ENCODE measurements at places on chromosomes 2 and 18. TPM values are rescaled to one million over a fixed set of nuclear protein-coding genes. Genes with fewer than 3 reads are reported as not detected.

EFHD1 gene
- total RNA-seq = 0.31 TPM

DNA sequence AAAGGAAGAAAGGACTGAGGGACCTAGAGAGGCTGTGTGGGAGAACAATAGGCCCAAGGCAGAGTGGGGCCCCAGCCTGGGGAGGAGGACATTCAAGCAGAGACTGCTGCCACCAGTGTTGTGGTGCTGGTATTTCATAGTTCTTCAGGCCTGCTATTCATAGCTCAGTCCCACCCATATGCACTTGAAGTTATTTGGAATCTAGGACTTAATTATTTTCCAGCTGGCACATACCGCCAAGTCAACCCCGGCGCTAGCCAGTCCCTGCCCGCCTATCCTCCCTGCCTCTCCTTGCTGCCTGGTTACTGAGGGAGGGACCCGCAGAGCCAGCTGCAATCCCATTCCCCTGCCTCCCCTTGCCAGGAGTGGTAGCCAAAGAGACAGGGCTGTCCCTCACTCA, 141.2 kb downstream of the CABLES1 start:
- H3K36me3 ChIP-seq = peaks cover 4% of the 10 kb centered on the region
- no peak overlapping the region for H3K27ac ChIP-seq
- no peak overlapping the region for H3K4me3 ChIP-seq
- no peaks in the 10 kb centered on the region for H3K27me3 ChIP-seq
- peaks cover 8% of the 10 kb centered on the region for H3K4me1 ChIP-seq

CPS1 gene
- 0.88 TPM for total RNA-seq

GRCh38 chr2:45068571-45069140, 59.4 kb upstream of the SIX2 start:
- no peaks in the 10 kb centered on the region for H3K4me1 ChIP-seq
- H3K27me3 ChIP-seq = peaks cover 2% of the 10 kb centered on the region
- H3K27ac ChIP-seq = no peak overlapping the region
- H3K4me3 ChIP-seq = no peak overlapping the region
- no peaks in the 10 kb centered on the region for H3K36me3 ChIP-seq

GRCh38 chr18:6546229-6546628, 131.5 kb upstream of the L3MBTL4 start:
- H3K4me3 ChIP-seq = no peak overlapping the region
- H3K4me1 ChIP-seq = no peaks in the 10 kb centered on the region
- no peaks in the 10 kb centered on the region for H3K27me3 ChIP-seq
- no peak for DNase-seq

DNA sequence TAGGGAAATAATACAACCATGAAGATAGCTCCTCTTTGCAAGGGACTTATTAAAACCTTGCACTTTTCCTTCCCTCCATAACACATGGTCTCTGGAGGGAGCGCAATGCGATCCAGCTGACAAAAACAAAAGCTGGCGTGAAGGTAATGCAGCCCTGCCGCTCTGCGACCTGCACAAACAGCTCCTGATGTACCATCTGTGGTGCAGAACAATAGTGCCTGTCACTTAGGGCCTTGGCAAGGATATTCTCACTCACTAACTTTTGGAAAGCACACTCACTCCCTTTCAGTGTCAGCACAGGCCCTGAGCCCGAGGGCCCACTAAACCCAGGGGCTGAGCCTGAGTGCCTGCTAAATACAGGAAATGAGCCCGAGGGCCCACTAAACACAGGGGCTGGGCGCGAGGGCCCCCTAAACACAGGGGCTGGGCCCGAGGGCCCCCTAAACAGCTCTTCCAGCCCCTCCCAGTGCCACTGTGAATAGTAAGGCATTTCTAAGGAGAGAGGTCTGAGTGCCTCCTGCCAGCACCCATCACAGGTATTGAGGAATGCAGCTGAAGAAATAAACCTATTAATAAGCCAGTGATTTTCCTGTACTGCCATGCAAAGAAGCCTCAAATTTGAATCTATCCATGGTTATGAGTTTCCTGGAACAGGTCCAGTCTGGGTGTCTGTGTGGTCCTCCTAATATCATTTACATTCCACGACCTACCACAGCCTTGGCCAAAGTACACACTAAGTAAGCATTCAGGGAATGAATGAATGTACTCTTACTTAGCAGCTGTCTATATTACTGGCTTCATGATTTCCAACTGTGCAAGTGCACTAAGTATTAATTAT, 9.3 kb downstream of the L3MBTL4 start:
- no peak for DNase-seq
- no peak overlapping the region for H3K4me3 ChIP-seq
- H3K27me3 ChIP-seq = no peaks in the 10 kb centered on the region
- H3K4me1 ChIP-seq = no peaks in the 10 kb centered on the region

CDH19 gene
- total RNA-seq = not detected

AGXT gene
- not detected for total RNA-seq

- H3K4me1 ChIP-seq = no peaks in the 10 kb centered on the region
- H3K4me3 ChIP-seq = no peak overlapping the region
- peaks cover 11% of the 10 kb centered on the region for H3K27me3 ChIP-seq
- no peak for DNase-seq
- H3K36me3 ChIP-seq = no peaks in the 10 kb centered on the region
Observed at GRCh38 chr2:86703704-86704361, 16.3 kb upstream of the RMND5A start.

DNA sequence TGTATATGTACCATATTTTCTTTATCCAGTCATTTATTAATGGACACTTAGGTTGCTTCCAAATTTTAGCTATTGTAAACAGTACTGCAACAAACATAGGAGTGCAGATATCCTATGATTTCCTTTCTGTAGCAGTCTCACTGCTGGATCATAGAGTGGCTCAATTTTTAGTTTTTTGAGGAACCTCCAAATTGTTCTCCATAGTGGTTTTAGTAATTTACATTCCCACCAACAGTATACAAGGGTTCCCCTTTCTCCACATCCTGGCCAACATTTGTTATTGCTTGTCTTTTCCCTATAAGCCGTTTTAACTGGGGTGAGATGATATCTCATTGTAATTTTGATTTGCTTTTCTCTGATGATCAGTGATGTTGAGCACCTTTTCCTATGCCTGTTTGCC, 114.3 kb downstream of the TMEM17 start:
- no peak overlapping the region for H3K27ac ChIP-seq
- H3K36me3 ChIP-seq = no peaks in the 10 kb centered on the region
- DNase-seq = no peak
- peaks cover 17% of the 10 kb centered on the region for H3K27me3 ChIP-seq
- no peaks in the 10 kb centered on the region for H3K4me1 ChIP-seq
- H3K4me3 ChIP-seq = no peak overlapping the region

DNA sequence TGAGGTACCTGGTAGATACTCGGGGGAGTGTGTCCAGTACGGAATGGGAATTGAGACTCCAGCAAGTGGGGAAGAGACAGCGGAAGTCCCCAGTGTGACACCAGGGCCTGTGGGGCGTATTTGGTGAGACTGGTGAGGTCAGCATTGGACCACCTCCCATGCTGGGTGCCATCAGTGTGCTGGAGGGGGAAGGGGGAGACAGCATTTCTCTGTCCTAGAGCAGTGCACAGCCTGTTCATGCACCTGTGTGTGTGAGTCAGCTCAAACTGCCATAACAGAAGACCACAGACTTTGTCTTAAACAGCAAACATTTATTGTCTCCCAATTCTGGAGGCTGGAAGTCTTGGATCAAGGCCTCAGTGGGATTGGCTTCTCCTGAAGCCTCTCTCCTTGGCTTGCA, 301.8 kb downstream of the GBX2 start:
- no peaks in the 10 kb centered on the region for H3K4me1 ChIP-seq
- H3K36me3 ChIP-seq = no peaks in the 10 kb centered on the region
- H3K27ac ChIP-seq = no peak overlapping the region
- no peak overlapping the region for H3K4me3 ChIP-seq
- peaks cover 21% of the 10 kb centered on the region for H3K27me3 ChIP-seq

Measured in activated CD4-positive, alpha-beta T cell treated with anti-CD3 and anti-CD28 coated beads, Interleukin-2, amount 10 ng/mL, durations not matched to agents 24 days and 14 days (primary cell).